ENCODE measurements at places on chromosomes 12 and 14. TPM values are rescaled to one million over a fixed set of nuclear protein-coding genes. Genes with fewer than 3 reads are reported as not detected.
A peak's percentile ranks its signal among the peaks of the same experiment; 100 is the strongest.

Gene CLEC2A
- polyA plus RNA-seq: not detected

Gene OTX2
- 0.08 TPM for polyA plus RNA-seq

DNA sequence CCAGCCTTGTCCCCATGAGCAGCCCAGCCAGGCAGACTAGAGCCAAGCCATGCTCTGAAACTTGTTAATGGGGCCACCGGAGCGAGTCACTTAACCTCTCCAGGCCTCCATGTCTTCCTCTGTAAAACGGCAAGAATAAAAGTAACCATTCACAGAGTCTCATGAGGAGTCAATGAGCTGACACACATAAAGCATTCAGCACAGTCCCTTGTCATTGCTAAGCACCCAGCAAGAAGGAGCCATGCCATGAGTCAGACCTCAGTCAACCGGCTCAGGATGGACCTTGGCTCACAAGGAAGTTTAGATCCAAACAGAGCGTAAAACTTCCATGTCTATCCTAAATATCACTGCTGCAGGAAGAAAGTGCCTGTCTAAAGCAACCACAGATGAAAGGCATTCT is 10.6 kb downstream of the FICD start:
- peak; percentile 66 for DNase-seq

DNA sequence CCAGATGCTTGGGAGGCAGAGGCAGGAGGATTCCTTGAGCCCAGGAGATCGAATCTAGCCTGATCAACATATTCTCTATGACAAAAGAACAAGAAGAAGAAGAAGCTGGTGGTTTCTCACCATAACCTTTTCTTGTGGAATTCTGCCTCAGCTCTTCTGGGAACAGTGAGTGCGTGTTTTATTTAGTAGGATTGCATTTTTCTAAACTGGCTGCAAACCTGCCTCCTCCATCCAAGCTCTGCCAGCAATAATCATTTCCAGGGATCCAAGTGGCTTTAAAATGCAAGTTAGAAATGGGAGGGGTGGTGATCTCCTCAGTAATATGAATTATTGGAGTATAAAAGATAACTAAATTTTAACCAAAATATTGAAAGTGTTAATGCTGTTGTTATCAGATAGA is 46.1 kb upstream of the MMP17 start:
- no peak for DNase-seq

GRCh38 chr14:28375295-28375694 is 391.3 kb upstream of the FOXG1 start:
- DNase-seq: peak; percentile 23

DNA sequence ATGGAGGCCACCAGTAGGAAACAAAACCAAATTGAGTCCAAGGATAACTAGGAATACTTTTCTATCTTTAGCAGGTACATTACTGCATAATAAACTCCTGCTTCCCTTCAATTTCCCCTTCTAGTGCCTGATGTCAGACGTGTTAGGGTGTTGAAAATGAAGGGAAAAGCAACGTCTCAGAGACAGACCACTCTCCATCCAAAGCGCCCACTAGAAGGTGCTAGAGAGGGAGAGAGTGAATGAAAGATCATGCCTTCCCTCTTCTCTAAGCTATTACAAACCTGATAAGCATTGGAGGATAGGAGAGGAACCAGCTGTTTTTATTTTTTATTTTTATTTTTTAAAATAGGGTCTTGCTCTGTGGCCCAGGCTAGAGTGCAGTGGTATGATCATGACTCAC is 64.1 kb downstream of the ZNF641 start:
- no peak for DNase-seq

DNA sequence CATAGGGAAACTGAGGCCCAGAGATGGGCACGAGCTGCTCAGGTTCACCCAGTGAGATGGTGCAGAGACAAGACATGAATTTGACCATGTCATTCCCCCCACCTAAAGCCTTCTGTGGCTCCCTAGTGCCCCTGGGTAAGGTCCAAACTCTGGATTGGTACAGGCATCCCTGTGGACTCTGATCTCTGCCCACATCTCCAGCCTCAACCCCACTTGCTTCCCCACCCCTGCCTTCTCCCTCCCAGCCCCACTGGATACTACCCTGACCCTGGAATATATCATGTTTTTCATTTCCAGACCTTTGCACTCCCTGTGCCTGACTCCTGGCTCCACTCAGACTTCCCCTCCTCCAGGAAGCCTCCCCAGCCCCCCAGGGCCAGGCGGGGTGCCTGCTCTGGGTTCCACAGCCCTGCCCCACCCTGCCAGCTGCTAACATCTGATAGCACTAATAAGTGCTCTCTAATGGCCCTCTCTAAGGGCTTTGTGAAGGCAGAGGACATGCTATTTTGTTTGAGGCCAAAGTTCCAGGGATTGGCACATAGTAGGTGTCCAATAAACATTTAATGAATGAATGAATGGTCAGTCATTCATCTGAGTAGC is 1.1 kb upstream of the SDSL start:
- DNase-seq: no peak

- no peak for DNase-seq
Measured at GRCh38 chr14:52888839-52889838, 61.7 kb downstream of the FERMT2 start.

DNA sequence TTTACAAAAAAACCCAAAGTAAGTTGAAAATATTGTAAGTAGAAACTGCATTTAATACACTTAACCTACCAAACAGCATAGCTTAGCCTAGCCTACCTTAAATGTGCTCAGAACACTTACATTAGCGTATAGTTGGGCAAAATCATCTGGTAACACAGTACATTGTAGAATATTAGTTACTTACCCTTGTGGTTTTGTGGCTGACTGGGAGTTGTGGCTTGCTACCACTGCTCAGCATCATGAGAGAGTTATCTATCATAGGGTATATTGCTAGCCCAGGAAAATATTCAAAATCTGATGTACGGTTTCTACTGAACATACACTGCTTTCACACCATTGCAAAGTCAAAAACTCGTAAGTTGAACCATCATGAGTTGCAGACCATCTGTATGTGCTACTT is 141.7 kb upstream of the GARIN6 start:
- peak; percentile 74 for DNase-seq

DNA sequence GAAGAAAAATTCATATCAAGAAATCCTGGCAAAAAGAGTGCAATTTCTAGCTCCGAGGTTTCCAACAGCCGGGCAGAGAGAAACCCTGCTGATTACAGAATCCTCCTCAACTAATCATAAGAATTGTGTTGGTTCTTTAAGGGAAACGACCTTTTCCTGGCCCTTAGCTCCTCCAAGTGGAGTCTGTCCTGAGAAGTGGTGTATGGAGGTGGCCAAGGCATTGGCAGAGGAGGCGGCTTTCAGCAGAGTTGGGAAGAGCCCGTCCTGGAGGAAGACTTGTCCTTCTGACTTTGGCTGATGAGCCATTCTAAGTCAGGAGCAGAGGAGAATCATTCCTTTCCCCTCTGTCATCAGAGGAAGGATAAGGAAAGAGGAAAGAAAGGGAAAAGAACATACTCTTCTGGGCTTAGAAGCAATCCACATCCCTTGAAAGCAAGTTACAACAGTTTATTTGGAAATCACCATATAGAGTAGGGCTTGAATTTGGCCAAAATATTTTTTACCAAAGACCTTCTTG is 46.5 kb upstream of the PTCSC3 start:
- DNase-seq: no peak

DNA sequence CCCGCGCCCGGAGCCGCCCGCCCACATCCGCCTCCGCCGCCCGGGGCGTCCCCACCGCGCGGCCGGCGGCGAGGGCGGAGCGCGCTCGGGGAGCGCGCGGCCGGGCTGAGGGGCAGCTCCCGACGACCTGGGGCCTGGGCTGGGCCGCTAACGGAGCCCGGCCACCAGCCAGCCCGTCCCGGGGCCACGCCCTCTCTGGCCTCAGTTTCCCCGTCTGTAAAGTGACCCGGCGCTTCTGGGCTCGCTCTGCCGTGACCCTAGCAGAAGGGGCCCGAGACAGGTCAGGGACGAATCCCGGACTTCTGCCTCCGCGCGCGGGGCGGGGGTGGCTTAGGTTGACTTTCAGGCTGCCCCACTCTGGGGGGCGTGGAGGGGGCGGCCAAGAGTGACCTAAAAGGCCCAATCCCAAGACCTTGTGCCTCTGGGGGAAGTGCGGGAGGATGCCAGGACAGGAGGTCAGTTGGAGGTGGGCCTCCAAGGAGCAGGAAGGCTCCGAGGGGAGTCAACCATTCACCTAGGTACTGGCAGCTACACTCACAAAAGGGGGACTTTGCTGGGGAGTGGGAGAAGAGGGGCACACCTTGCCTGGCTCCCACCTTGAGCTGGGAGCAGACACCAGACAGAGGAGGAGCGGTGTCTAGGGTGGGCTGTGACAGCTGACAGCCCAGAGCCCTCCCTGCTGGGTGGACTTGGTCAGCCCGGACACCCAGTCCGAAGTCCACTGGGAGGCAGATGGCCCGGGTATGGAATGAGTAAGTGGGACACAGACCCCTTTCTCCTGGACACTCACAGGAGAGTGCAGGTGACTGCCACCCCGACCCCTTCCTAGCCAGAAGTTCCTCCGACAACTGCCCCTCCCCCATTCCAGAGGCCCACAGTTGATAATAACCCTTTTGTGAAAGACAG is 486 bp upstream of the AKT1 start:
- DNase-seq: peak; percentile 31

Data from fibroblast of lung (primary cell).